ENCODE measurements at places on chromosomes 6 and 20. TPM values are rescaled to one million over a fixed set of nuclear protein-coding genes. Genes with fewer than 3 reads are reported as not detected.

Gene C6orf15
- total RNA-seq: 2.4 TPM

Gene BPIFA1
- total RNA-seq: not detected

Gene COL19A1
- total RNA-seq: not detected

Gene SRSF6
- total RNA-seq: 50.6 TPM

Gene PRDM13
- not detected for total RNA-seq

Gene PRL
- total RNA-seq: not detected

Gene FAM217A
- total RNA-seq: not detected

Gene FOXF2
- total RNA-seq: not detected

Gene MTHFD1L
- total RNA-seq: 36.3 TPM

Gene TBC1D22B
- 4.2 TPM for total RNA-seq

Gene NELFCD
- total RNA-seq: 102 TPM

Gene POU5F1
- not detected for total RNA-seq

Gene HAO1
- not detected for total RNA-seq
